Renal cortex interstitium (tissue), 15 donors: ENCODE measurements at places on chromosomes 11 and 22. TPM values are rescaled to one million over a fixed set of nuclear protein-coding genes. Genes with fewer than 3 reads are reported as not detected.

DNA sequence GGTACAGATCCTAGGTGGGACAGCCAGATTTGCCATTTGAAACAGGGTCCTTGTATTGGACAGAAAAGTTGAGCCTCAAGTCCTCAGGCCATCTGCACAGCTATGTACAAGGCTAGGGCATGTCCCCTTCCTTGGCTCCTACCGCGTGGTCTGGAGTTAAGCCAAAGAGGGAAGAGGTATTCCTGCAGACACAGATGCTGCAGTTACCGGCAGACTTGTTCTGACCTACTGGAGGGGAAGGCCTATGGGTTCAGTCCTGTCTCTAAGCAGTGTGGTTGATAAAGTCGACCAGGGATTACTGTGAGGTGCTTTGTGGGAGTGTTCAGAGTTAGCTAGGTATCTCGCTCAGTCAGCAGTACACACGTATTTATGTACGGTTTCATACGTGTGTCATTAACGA is 180.6 kb downstream of the ADAMTS15 start:
- DNase-seq, result no peak

DNA sequence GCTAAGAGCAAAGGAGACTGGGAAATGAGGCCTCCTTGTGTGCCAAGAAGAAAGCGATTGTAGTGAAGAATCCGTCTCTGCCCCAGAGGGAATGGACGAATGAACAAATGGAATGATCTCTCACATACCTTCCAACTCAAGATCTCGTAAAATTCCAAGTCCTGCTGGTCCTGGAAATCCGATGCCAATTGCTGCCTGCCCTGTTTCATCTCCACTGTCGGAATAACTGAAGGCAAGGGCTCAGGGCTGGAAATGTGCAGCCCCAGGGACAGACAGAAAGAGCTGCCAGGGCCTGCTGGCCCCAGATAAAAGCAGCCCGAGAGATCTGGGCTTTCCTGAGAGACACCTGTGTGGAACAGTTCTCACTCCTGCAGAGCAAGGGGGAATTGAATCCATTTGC is 120.9 kb downstream of the MN1 start:
- DNase-seq, result no peak

- DNase-seq, result no peak
Measured at GRCh38 chr11:11073996-11074395, 216.1 kb upstream of the ZBED5 start.

DNA sequence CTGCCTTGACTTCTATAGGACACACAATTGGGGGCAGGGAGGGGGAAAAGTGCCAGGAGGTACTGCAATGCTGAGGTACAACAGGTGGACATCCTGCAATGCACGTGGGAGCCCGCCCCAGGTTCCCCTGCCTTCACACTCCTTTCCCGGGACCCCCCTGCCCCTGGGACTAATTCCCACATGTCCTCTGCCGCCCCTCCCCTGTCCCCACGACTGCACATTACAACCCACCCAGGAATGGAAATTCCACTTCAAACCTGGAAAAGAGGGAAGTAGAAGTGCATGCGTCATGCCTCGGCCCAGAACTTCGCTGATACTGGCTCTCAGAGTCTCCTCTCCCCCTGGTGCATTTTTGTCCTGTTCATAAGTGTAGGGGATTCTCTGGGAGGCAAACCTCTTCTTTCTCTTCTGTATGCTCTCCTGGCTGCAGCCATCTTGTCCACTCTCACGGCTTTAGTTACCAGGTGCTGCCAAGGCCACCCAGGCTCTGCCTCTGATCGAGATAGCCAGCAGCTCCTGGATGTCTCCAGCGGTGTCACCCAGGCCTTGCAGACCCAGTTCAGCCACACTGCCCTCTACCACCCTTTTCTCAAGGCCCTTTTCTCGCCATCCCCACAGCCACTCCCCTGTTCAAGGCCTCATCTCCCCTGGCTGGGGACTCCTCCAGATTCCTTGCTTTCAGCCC is 43.7 kb downstream of the GDPD5 start:
- no peak for DNase-seq

DNA sequence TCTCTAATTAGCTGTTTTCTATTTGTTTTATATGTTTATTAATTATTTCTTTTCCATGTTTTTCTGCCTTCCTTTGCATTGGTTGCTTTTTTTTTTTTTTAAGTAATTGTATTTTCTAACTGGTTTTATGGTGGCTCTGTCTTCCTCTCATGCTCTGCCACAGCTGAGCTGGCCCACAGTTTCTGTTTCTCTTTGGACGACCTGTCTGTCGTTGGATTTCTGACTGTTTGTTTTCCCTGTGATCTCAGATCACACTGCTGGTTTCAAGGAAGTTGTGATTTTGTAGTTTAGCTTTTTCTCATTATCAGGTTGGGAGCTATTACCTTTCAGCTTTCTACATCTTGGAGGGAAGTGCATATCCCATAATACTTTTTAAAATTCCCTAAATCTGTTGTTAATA is 15.9 kb upstream of the OR6M1 start:
- DNase-seq, result no peak

DNA sequence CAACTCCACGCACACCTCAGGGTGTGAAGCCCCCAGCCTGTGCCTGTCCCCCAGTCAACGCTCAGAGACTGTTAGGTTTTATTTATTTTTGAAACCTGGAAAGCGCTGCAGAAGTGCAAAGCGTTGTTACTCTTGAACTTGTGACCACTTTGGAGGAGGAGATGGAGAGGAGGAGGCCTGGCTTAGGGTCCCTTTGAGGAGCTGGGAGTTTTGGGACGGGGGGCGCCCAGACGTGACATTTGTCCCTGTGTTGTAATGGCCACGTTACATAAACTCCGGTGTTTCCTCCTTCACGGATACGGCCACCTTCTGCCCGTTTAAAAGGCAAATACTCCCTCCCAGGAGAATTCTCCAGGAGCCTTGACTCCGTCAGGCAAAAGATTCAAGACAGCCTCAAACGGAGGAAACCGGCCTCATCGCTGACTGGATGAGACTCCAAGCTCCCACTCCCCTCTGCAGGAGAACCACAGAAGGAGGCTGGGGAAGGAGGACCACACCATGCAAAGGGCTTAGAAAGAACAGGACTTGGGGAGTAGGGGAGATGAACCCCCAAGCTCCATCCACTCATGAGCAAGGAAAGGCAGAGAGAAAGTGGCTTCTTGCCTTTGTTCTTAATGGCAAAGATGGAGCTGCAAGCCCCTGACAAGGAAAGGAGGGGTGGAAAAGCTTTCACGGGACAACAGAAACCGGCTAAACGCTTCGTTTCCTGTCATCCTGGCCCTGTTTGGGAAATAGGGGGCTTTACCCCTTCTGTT is 630 bp downstream of the PIK3IP1 start:
- DNase-seq, result no peak

DNA sequence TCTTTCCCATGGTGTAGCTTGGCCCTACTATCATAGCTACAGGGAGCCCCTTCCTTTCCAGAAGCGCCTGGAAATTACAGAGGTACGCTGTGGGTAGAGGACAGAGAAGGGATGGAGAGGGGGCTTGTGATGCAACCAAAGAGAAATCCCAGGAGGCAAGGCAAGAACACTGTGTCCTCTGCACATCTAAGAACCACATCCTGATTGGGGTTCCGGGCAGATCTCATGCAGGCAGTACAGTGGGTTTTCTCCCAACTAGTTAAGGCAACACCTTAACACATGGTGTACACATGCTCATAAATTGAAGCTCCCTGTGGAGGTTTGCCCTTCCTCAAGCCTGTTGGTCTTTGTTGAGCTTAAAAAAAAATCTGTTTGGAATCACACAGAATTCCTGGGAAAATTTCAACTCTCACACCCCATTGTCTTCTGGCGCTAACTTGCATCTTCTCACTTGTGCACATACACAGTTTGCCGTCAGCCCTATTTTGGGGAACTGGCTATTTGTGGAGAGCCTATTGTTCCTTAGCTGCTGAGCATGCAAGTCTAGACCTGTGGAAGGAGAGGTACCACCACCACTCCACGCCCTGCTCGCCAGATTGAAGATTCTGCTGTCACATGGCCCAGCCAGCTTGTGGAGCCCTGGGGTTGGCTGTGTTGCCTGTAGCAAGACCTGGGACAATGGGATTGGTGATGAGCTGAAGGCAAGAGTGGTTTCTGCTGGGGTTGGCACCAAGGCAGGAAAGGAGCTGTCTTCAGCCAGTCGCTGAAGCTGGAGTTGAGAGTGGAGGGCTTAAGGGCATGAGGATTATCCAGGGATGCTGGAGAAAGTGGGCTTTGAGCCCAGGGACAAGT is 52.4 kb downstream of the ALX4 start:
- no peak for DNase-seq

GRCh38 chr11:113339929-113340589 is 25.7 kb downstream of the TTC12 start:
- no peak for DNase-seq

- DNase-seq, result no peak
Measured at GRCh38 chr11:102577182-102577581, 46.6 kb upstream of the MMP7 start.

DNA sequence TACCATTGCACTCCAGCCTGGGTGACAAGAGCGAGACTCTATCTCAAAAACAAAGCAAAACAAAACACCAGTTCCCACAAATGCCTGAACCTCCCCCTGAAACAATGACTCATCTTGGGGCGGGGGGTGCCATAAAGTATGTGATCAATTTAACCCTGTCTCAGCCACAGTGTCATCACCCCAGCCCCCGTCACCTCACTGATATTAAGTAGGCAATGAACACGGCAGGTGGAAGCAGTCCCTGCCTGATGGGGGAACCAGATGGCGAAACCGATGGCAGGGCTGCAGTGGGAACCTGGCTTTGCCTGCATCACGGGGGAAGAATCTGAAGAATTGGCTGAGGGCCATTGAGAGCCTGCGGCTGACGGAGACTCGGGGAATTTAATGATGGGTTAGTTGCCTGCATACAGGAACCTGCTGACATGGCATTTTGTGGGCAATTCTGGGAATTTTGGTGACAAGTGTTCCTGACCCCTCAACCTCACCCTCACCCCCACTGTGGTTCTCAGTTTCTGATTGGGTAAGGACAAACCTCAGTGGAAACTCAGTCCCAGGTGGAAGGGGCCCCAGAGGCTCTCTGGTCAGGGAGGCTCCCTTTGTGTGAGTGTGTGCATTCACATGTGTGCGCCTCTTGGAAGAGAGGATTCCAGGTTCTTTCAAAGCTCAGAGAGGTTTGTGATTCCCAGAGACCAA is 39.1 kb upstream of the SHISAL1 start:
- DNase-seq, result no peak

- DNase-seq, result no peak
Measured at GRCh38 chr22:16789860-16790493, 35.2 kb downstream of the XKR3 start.

DNA sequence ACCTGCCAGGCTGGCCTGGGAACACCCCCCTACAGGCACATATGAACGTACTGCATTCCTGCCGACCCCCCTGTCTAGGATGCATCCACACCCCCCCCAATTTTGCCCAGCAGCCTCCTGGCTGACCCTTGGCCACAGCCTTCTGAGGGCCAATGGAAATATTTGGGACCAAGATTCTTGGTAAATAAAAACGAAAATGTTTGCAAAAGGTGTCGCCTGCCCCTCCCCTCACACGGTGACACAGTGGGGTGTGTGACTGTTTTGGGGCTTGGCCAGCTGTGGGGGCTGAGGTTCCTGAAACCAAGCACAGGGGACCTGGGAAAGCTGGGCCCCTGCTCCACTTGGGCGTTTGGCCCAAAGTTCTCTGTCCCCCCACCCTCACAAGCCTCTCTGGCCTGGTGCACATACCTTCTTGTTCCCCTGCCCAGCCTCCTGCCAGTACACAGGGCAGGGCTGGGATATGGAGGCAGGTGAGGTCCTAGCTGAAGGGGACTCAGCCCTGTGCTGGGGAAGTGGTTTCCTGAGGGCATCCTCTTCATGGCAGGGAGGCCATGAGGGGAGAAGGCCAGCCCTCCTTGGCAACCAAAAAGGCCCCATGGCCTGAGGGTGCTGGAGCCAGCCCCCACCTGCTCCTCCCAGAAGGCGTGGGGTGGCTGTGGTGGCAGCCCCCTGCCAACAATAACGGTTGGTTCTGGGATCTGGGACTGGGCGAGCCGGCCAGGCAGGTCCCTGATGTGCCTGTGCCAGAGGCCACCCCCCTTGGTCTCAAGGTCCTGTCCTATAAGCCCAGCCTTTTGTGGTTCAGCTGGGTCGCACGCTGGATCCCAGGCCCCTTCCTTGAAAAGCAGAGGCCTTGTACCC is 2.1 kb upstream of the CRACR2B start:
- no peak for DNase-seq

DNA sequence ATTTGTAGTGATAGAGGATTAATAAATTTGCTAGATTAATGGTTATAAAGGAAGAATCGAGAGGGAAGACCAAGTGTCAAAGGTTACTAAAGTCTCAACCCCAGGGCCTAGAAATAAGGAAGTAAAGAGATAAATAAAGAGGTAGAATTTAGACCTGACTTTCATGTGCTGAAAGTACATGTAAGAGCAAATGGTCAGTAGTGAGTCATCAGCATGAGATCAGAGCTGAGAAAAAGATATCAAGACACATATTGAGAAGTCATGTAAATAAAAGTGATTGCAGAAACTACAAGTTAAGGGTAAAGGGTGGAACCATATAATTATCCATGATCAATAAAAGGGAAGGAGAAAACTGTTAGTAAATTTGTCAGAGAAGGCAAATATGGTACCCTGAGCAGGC is 1.4 kb upstream of the OR8B8 start:
- DNase-seq, result no peak

- DNase-seq, result no peak
Measured at GRCh38 chr11:82906931-82907330, 5.4 kb downstream of the DDIAS start.

- DNase-seq, result no peak
Measured at GRCh38 chr11:19080579-19080993, 20.1 kb upstream of the MRGPRX2 start.

- no peak for DNase-seq
Measured at GRCh38 chr11:94544646-94545263, 1.0 kb downstream of the FUT4 start.

DNA sequence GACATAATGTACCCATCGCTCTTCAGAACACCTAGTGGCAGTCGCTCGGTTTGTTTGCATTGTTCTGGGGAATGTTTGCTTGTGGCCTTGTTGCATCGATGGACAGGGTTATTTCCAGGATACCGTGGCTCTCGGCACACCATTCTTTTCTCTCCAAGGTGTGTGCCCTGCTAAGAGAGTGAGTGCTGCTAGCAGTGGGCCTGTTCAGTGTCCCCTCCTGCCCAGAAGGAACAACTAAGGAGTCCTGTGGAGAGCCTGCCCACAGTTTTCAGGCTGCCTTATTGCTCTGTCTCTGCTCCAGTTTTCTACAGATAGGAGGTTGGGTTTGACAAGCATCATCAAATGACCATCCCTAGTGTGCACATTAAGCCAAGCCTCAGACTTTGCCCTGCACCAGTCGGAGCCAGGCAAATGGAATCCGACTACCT is 1.4 kb downstream of the CRY2 start:
- DNase-seq, result no peak

Gene ADAMTS8
- polyA plus RNA-seq, result 2.7 TPM

Gene MS4A3
- 0.86 TPM for polyA plus RNA-seq

Gene ADORA2A
- polyA plus RNA-seq, result 8.0 TPM

Gene FOLR1
- polyA plus RNA-seq, result 50.6 TPM

Gene APOA4
- polyA plus RNA-seq, result not detected

Gene GGTLC2
- polyA plus RNA-seq, result 0.30 TPM

Gene TMEM86A
- 7.7 TPM for polyA plus RNA-seq

Gene NAV2
- 94.9 TPM for polyA plus RNA-seq

Gene RNH1
- polyA plus RNA-seq, result 67.3 TPM

Gene SPON1
- 70.9 TPM for polyA plus RNA-seq

Gene OR4D5
- not detected for polyA plus RNA-seq

Gene C22orf15
- 2.4 TPM for polyA plus RNA-seq
